ENCODE measurements at places on chromosomes 5 and 9. TPM values are rescaled to one million over a fixed set of nuclear protein-coding genes. Genes with fewer than 3 reads are reported as not detected.

Gene ADRB2
- not detected for total RNA-seq

Gene LCN6
- total RNA-seq, result not detected

Gene GRXCR2
- total RNA-seq, result 0.16 TPM

Gene ADAMTSL1
- total RNA-seq, result not detected

Gene NR4A3
- 0.39 TPM for total RNA-seq

DNA sequence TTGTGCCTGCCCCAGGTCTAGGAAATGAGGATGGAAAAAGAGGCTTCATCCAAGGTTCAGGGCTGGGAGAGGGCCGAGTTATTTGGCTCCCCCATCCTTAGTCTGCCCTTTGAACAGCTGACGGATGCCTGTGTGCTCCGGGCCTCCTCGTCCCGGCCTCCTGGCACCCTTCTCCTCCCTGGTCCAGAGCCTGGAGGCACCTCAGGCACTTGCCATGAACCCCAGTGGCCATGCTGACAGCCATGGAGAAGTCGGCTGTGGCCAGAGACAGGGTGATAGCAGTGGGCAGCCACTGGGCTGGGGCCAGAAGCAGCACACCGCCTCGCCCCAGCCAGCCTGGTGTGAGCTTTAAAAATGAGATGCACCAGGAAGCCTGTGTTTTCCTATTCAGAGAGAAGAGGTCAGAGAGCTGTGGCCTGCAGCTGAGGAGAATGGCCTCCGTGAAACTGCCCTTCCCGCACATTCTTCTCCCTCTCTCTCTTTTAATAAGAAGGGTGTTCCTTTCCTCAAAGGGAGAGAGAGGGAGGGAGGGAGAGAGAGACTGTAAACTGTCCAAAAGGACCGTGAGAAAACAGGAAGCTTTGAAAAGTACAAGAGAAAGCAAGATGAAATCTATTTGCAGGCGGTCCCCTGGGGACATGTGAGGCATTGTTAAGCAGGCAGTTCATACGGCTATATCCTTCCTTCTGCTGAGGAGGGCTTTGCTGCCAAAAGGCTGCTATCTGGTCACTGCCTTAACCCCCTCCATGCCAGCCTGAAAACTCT is 55.3 kb downstream of the ZNF366 start:
- DNase-seq, result no peak

DNA sequence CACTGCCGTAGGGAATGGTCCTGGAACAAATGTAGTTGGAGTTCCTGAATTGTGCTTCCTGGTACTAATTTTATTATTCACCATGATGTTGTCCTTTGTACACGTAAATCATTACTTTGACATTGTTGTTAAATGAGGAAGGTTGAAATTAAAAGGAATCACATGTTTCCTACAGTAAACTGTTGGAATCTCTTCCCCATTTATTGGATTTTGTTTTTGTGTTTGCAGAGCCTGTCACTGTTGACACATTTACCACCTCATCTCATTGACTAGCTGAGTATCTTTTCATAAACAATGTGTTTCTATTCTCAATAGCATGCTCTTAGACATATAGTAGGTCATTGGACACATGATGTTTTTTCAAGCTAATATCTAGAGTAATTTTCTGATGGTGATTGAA is 1012.5 kb downstream of the NR2F1-AS1 start:
- no peak for DNase-seq

DNA sequence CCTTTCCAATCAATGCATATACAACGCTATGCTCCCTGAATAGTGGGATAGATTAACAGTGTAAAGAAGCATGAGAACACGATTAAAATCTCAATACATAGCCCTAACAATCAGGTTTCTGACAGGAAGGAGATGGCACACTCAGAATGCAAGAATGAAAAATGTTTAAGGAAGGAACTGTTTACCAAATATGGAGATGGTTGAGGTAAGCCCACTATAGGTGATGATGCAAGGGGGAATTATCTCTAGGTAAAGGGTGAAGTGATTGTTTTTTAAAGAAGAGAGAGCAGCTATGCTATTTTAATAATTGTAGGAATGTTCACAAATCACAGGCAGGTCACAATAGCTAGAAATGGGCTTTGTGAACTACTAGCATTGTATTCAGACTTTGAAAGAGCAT is 302.4 kb downstream of the CHSY3 start:
- DNase-seq, result no peak

DNA sequence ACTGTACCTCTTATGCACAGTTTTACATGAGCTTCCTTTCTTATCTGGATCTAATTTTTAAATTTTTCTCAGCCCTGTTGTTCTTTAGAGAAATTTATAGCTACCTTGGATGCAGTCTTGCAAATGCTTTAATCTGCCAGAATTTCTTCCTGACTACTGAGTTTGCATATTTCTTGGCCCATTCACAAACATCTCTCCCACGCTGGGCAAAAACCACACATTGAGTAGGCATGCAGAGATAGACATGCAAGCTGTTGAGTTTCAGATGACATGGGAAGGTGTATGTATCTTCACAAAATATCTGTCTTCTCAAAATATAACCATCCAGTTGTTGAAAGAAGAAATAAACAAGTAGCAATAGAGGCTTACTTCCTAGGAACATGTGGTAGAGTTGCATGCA is 101.2 kb downstream of the PARP8 start:
- no peak for DNase-seq

- no peak for DNase-seq
These were observed 40.9 kb downstream of the SEC61B start for GRCh38 chr9:99262949-99263418.

- DNase-seq, result no peak
These were observed 54.2 kb upstream of the PAM start for GRCh38 chr5:102700916-102701315.

DNA sequence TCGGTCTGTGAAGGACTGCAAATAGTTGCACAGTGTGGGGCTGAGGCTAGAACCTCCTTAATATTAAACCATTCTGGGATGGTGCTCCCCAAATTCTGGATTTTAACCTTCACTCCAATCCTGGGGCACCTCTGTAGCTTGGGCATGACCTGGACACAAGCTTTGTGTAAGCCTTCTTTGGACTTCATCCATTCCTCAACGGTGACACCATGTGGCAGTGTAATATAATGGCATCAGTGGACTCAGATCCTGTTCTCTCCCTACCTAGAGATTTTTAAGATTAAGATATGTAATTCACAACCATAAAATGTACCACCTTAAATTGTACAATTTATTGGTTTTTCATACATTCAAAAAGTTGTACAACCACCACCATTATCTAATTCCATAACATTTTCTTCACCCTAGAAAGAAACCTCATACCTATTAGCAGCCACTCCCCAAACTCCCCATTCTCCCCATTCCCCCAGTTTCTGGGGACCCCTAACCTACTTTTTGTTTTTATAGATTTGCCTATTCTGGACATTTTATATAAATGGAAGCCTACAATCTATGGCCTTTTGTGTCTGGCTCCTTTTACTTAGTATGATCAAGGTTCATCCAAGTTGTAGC is 4.8 kb upstream of the PLGRKT start:
- peak; percentile 51 for DNase-seq

DNA sequence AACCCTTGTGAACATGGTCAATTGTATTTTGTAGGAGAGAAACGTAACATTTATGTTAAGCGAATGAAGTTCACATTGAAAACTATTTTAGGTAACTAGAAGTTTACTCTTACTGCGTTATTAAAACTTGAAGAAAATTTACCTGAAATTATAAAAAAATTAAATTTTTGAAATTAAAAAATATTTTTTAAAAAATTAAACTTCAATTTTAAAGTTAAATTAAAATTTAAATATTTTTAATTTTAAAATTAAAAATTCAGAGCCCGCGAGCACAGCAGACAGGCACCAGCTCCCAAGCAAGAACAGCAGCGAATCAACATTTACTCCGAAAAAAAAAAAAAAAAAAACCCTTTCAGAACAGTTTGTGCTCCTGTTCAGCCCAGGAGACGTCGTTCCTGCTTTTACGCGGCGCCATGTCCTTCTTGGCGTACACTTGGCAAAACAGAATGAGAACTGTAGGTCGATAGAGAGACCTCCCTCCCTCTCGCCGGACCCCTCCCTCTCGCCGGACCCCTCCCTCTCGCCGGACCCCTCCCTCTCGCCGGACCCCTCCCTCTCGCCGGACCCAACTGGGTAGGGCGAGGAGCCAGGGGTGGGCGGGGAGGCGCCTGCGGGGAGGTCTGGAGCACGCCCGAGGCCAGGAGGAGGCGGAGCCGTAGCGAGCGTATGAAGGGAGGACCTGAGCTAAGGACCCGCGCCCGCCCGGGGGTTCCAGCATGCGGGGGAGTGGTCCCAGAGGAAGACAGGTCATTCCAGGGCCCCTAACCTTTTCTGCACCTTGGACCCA is 235.8 kb downstream of the ROR2 start:
- peak; percentile 72 for DNase-seq

Measured in Caco-2 (cell line).